NB4 (cell line): ENCODE measurements at places on chromosomes 3 and 15.

DNA sequence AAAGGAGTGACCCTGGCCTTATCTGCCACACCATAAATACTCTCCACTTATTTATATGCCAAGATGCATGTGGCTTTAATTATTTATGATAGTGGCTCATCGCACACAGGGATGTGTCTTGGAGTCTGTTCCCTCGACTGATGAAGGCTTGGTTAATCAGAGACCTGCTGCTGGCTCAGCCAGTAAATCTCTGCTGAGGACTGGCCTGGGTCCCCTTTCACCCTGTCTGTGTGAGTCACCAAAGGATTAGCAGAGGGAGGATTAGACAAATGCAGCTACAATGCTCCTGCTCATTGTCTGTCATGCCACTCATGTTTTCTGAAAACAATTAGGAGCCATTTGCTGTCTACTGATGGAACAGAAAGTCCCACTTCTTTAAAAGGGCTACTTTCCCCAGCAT lies 226.8 kb downstream of the NTRK3 start:
- no peak for DNase-seq

DNA sequence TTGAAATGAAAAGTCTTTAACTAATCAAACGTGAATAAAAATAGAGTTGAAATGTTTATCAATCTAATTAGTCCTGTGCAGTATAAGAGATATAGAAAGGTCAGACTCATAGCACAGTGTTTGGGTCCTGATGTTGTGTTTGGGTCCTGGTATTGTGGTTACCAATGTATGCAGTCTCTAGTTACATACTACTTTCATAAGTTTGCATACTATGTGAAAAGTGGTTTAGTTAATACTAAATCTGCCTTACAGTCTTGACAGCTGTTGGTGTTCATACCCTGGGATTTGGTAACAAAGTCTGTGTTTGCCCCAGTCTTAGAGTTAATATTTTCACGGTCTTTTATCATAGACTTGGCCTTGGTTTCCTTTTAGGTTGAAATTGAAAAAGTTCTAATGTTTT lies 41.7 kb downstream of the KIF15 start:
- no peak for DNase-seq

DNA sequence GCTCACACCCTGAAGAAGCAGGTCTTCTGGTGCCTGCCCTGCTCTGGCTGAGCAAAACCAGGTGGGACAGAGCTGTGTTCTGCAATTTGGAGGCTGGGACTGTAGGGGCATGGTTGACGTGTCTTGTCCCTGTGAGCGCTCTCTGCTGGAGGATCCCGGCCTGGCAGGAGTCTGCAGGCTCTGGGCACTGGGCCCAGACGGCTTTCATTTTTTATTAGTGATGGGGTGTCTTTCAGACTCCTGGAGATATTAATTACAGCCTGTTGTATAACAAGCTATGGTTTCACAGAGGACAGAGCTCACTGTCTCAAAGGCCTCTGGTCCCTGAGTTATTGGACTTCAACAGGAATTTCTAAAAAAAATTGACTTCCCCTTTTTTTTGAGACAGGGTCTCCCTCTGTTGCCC lies 29.5 kb upstream of the ZNF710 start:
- peak; percentile 71 for DNase-seq

GRCh38 chr3:63762934-63763550 lies 56.1 kb upstream of the C3orf49 start:
- no peak for DNase-seq

DNA sequence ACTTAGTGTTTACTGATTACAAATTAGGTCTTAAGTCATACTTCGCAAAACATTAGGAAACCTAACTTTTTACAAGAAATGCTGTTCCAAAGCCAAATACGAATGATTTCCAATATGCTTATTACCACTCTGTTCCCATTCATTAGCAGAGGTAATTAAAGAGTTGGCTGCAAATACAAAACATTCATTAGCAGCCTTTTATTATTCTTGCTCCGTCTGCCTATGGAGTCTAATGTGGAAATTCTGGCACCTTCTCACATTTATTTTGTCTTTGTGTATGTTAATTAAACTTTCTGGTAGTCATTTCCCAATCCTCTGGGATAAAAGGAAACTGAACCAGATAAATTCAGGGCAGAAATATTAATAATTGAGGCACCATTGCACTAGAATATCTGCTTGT lies 689.0 kb downstream of the PLOD2 start:
- no peak for DNase-seq

- DNase-seq = no peak
These were observed 33.3 kb upstream of the SFMBT1 start for GRCh38 chr3:53079147-53079546.

- DNase-seq = no peak
These were observed 322.3 kb upstream of the SUCLG2 start for GRCh38 chr3:67976663-67977062.

GRCh38 chr15:87748483-87748882 lies 508.1 kb downstream of the NTRK3 start:
- no peak for DNase-seq

DNA sequence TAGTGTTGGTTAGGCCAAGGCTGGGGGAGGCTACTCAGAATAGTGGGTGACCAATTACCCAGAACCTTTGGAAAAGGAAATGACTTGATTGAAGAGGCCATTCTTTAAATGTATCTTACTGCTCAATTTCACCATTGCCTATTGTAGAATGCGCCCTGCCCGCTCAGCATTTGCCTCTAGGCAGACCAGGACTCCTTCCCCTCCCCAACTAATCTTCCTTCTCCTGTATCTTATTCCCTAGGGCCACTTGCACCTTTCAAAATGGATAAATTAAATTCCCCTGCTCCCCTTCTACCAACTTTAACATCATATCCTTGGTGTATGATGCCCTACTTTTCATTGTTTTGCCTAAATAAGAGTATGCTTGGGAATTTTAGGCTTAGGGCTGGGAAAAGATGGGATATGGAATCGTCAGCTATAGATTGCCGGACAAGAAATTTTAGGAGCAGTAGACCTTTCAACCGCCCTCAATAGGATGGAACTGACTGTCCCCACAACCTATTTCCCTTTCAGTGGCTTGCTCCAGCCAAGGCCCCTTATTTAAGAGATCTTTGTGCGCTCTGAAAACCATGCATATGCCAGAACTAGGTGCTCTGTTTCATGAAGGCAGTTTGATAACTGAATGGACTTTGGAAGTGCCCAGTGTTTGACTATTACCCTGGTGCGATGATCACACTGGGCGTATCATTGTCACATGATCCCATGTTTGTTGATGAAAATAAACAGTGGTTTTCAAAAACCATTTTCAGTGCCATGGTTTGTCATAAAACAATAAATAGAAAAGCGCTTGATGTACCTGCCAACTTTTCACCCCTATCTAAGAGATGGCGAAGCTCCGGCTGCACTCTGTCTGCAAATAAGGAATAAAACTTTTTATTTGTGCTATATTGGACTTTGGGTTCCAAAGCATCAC lies 74.3 kb upstream of the TSEN2 start:
- DNase-seq = no peak

GRCh38 chr3:58004973-58005372 lies 3.2 kb upstream of the FLNB start:
- DNase-seq = no peak

DNA sequence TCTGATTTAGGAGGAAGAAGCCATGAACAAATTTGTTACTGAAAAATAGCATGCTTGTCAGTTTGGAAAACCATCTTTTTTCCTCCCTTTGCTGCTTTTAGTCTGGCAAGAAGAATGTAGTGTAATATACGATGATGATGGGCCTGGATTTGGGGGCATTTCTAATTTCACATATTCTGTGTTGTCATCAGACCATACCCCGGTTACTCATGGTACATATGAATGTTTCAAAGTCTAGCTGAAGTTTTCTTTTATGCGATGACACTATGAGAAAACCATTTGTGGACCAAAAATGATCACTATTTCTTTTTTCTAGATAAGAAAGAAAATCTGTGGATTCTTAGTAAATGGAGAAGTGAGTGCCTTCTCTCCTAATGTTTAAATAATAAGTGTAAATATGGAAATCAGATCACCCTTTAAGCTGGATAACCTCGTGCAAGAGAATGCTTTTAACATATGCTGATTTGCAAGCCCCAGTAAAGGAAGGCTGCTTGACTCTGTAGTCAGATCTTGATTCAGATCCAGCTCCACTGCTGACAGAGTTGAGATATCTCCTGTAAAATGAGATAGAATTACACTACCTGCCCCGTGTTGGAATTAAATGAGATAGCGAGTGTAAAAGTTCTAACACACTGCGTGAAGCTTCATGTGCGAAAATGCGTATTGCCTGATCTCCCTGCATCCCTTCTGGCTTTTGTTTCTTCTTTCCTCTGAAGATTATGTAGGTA lies 3.0 kb downstream of the MEF2A start:
- no peak for DNase-seq
